Right atrium auricular region (tissue), 2 donors: ENCODE measurements at places on chromosomes 3 and 15. TPM values are rescaled to one million over a fixed set of nuclear protein-coding genes. Genes with fewer than 3 reads are reported as not detected.

DNA sequence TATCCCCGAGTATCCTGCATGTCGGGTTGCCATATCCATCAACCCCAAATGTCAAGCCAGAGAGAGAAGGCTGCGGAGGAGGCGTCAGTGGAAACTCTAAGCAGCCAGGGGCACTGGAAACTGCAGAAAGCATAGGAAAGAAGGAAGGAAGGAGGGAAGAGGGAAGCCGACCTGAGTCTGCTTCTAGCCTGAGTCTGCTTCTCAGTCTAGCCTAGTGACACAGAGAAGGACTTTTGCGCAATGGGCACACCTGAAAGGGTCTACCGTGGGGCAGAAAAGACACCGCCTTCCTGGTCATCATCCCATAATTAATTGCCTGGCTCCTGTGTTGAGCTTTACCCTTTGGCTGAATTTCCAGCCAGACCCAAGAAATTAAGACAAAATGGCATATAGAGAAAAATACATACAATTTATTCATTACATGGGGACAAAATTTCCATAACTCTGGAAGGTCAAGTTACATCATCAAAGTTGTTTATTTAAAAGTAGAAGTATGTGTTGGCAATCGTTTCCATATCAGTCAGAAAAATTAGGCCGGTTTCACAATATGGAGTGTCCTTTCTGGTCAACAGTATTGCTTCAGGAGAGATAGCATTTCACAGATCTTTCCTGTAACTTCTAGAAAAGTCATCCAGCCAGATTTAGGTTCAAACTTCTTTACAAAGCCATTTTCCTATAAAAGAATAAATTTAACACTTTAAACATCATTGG lies 10.3 kb downstream of the BCL2A1 start:
- no peak for DNase-seq

DNA sequence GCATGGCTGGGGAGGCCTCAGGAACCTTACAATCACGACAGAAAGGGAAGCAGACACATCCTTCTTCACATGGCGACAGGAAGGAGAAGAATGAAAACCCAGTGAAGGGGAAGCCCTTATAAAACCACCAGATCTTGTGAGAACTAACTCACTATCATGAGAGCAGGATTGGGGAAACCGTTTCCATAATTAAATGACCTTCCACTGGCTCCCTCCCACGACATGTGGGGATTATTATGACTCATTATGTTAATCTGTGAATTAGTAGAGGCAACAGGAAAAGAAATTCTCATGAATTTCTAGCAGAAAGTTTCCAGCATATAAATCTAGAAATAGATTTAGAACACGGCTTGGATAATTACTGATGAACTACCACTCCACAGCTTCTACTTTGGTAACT lies 937.3 kb downstream of the ROBO1 start:
- no peak for DNase-seq

DNA sequence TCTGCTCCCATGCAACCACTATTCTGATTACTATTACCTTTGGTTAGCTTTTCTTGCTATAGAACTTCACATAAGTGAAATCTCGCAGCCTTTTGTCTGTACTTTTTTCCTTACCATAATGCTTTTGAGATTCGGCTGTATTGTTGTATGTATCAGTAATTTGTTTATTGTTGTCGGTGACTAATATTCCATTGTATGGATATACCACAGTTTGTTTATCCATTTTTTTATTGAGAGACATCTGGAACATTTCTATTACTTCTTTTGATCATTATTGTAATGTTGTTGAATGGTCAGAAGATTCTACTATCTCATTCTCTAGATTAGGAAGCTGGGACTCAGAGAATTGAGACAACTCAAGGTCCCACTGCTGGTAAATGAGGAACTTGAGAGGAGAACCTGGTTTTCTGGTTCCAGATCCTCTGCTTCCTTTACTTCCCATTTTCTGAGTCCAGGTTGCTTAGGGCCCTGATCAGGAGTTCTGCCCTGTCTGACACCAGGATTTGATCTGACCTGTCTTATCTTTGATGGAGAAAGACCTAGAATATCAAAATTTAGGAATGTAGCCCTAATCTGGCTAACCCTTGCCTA lies 18.2 kb upstream of the SPTSSB start:
- no peak for DNase-seq

DNA sequence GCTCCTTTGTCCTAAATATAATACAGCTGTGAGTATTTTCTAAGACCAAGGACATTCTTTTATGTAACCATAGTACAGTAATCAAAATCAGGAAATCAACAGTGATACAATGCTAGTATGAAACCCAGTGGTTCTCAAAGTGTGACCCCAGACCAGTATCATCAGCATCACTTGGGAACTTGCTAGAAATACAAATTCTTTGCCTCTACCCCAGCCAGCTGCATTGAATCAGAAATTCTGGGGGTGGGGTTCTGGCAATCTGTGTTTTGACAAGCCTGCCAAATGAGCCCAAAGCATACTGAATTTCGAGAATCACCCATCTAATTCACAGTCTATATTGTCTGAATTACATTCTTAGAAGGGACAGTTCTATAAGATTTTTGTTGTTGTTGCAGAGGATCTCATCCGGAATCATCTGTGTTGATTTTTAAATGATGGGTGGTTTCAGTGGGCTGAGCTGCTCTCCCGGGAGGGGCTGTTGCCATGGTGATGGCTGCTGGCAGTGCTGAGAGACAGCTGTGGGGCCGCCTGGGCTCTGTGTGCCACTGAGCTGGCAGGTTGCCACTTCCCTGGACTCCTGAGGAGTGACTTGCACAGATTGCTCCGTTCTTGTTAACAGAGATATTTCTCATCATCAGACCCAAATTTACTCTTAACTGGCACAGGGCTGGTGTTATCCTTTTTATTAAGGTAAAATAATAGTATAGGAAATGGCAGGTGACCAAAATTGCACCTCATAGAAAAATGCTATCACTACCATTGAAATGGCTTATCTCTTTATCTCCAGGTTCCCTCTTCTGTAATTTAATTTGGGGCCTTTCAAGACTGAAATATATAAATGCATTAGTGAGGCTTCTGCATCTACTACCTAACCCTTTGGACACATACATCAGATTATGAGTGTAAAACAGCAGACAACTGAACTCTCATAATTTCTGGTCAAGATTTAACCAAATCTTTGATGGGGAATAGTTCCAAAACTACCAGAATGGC lies 56.5 kb downstream of the NEK11 start:
- no peak for DNase-seq

DNA sequence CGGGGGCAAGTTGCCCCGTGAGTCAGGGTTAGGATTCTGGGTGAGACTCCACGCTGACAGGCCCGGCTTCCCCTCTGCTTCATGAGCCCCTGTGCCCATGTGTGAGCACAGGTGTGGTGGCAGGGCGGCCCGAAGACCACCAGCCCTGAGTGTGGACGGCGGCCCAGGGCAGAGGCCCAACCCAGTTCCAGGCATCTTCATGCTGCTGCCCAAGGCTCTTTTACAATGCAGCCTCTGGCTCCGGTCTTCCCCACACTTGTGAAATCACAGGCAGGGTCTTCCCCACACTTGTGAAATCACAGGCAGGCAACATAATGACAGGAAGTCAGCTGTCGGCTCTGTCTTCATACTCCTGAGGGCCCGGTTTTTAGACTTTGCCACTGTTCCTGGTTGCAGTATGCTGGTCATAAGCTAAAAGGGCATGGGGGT lies 78.8 kb downstream of the AAGAB start:
- DNase-seq = peak; percentile 86

DNA sequence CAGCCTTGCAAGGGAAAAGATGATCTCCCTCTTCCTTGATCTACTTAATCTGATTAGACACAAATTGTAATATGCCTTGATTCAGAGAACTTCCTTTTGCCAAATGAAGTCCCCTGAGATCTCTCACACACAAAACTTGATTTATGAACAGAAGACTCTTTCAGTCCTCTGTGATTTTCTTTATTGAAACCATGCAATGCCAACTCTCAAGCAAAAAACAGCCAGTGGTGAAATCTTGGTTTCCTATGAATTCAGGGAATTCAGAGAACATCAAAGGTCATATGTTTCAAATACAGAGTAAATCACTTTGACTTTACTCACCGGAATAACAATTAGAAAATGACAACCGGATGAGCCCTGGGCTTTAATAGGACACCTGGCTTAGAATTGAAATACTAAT lies 211.7 kb downstream of the ABHD5 start:
- DNase-seq = no peak

DNA sequence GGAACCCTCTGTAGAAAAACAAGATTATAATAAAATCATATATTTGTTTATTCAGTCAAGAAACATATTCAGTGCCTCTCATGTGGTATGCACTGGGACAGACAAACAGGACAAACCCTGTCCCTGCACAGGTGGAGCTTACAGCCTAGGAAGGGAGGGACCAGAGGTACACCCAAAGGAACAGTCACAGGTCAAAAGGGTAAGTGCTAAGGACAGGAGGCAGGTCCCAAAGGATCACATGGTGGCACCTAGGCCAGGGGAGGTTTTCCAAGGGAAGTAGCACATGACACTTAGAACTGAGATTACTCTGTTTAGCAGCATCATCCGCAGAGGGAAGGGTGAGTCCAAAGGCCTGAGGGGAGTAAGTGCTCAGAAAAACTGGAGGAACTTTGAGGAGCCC lies 254.4 kb upstream of the ARRDC4 start:
- DNase-seq = no peak

The TUSC7 gene
- total RNA-seq = not detected

The DYNC1LI1 gene
- 36.6 TPM for total RNA-seq

The SKOR1 gene
- 0.12 TPM for total RNA-seq
